ENCODE measurements at places on chromosomes 4 and X.

- peak; percentile 12 for DNase-seq
These were observed 1.0 kb upstream of the GABRG1 start for GRCh38 chr4:46124773-46125413.

GRCh38 chrX:143472347-143472938 is 44.8 kb downstream of the SPANXN3 start:
- DNase-seq = no peak

DNA sequence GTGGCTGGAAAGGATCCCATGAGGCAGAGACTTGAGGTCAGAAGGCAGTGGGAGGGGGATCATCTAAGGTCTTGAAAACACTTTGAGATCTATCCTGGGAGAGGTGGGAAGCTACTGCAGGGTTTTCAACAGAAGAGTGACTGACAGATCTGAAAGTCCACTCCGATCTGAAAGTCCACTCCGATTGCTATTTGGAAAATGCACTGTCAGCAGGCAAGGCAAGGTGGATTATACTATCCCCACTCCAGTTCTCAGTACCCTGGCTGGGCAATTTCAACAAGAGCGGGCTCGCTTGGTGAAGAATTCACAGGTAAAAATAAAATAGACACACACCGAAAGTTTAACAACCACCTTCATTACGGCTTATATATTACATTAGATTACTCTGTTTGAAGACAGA is 42.3 kb upstream of the C1QTNF7 start:
- no peak for DNase-seq

GRCh38 chr4:90007494-90008167 is 113.0 kb downstream of the MMRN1 start:
- no peak for DNase-seq

GRCh38 chr4:8089862-8090261 is 68.8 kb downstream of the ABLIM2 start:
- DNase-seq = no peak

- no peak for DNase-seq
These were observed 29.3 kb upstream of the RXFP1 start for GRCh38 chr4:158492391-158492790.

- no peak for DNase-seq
These were observed 103.4 kb downstream of the PDGFRA start for GRCh38 chr4:54332542-54332941.

GRCh38 chrX:68922013-68922412 is 93.2 kb downstream of the EFNB1 start:
- DNase-seq = no peak

DNA sequence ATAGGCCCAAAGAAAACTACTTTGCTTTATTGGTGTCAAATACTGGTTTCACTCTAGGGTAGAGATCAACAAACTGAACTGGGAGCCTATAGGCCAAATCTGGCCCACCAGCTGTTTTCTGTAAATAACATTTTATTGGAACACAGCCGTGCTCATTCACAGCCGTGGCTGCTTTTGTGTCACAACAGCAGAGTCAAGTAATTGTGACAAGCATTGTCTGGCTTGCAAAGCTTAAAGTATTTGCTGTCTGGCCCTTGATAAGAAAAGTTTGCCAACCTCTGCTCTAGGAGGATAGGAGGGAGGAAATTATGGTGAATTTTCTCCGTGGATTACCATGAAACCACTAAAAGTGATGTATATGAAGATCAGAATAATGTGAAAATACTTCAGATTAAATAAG is 53.4 kb downstream of the GPAT3 start:
- DNase-seq = no peak

- DNase-seq = no peak
These were observed 39.3 kb upstream of the FAM47B start for GRCh38 chrX:34903316-34903715.

- peak; percentile 47 for DNase-seq
These were observed 312.4 kb downstream of the DHRSX start for GRCh38 chrX:2188330-2188792.
